ENCODE measurements at places on chromosomes 12 and 14. TPM values are rescaled to one million over a fixed set of nuclear protein-coding genes. Genes with fewer than 3 reads are reported as not detected.

Gene HOXC10
- total RNA-seq = not detected

Gene RAB21
- 37.8 TPM for total RNA-seq

Gene HCAR2
- total RNA-seq = 0.13 TPM

Gene MUCL1
- total RNA-seq = not detected

Gene ZFYVE1
- 10.9 TPM for total RNA-seq

Gene B4GALNT1
- total RNA-seq = 0.38 TPM

Gene SLCO1C1
- total RNA-seq = not detected

Gene C14orf180
- total RNA-seq = not detected

Gene PRKCH
- 38.7 TPM for total RNA-seq

Gene DDHD1
- total RNA-seq = 40.1 TPM

Gene MEG3
- 0.66 TPM for total RNA-seq

Gene SLC5A8
- not detected for total RNA-seq

Gene HOXC4
- total RNA-seq = 11.1 TPM

- H3K36me3 ChIP-seq = no peaks in the 10 kb centered on the region
- H3K27me3 ChIP-seq = no peaks in the 10 kb centered on the region
- H3K4me1 ChIP-seq = peaks cover 45% of the 10 kb centered on the region
- no peak for DNase-seq
Observed at GRCh38 chr14:63863004-63863403, 10.2 kb downstream of the SYNE2 start.

- no peak overlapping the region for H3K4me3 ChIP-seq
- DNase-seq = peak; percentile 30
- peaks cover 18% of the 10 kb centered on the region for H3K27me3 ChIP-seq
- peaks cover 8% of the 10 kb centered on the region for H3K4me1 ChIP-seq
Observed at GRCh38 chr14:60632777-60633176, 16.5 kb downstream of the SIX1 start.

DNA sequence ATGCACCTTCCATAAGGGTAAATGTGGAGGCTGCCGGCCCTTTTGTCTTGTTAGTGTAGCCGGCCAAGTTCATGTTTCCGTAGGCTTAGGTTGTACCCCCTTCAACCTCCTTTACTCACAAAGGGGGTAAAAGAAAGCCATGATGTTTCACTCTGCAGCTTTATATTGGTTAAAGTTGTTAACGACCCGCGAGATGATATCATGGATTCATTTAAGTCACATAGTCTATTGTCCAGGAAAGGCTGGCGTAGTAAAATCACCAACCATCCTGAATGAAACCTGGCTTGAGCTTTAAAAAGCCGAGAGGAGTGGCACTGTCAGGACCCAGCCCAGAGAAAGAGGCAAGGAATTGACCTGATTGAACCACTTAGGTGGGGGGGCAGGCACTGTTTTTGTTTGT is 1.3 kb downstream of the UNG start:
- peaks cover under 1% of the 10 kb centered on the region for H3K4me1 ChIP-seq
- peak overlapping the region; percentile 82 for H3K4me3 ChIP-seq
- no peak for DNase-seq
- peak overlapping the region; percentile 30 for H3K27ac ChIP-seq
- no peaks in the 10 kb centered on the region for H3K27me3 ChIP-seq

GRCh38 chr12:121970581-121971300 is 50.9 kb upstream of the BCL7A start:
- H3K27ac ChIP-seq = no peak overlapping the region
- H3K4me3 ChIP-seq = no peak overlapping the region
- H3K4me1 ChIP-seq = peaks cover 4% of the 10 kb centered on the region
- DNase-seq = no peak

GRCh38 chr12:22715254-22715653 is 90.3 kb downstream of the ETNK1 start:
- H3K4me1 ChIP-seq = no peaks in the 10 kb centered on the region
- H3K27ac ChIP-seq = no peak overlapping the region
- no peaks in the 10 kb centered on the region for H3K27me3 ChIP-seq

DNA sequence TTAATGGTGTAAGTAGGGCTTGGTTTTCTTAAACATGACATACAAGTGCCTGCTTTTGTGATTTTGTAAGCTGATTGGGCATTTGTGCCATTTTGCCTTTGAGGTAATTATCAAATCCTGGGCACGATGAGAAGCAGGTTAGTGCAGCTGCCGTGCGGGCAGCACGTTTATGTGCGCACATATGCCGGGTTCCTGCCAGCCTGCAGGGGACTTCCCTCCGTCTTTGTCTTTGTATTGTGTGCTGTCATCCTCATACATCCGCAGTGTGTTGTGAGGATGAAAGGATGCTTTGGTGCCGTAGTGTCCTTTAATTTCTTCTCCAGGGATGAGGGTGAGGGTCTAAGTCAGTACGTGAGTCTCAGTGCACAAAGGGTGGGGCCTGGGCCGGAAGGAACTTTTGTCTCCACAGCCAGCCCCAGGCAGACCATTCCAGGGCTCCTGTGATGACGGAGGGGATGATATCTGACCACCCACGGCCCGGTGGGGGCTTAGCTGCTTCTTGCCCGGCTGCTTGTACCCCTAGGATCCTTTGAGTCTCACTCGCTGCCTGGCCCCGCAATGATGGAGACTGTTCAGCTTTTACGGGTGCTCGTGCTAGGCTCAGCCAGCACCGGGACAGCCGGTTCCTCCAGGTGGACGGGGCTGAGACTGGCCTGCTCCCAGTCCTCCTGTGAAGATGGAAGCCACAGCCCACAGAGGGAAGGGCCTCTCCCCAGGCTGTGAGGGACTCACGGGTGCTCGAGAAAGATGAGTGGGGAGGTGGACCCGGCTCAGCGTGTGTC is 54.6 kb downstream of the ADGRD1 start:
- DNase-seq = no peak
- H3K4me1 ChIP-seq = no peaks in the 10 kb centered on the region

- H3K4me3 ChIP-seq = no peak overlapping the region
- H3K27me3 ChIP-seq = no peaks in the 10 kb centered on the region
- no peak for DNase-seq
- no peaks in the 10 kb centered on the region for H3K4me1 ChIP-seq
- no peak overlapping the region for H3K27ac ChIP-seq
Observed at GRCh38 chr14:38964630-38965029, 138.4 kb downstream of the SEC23A start.

DNA sequence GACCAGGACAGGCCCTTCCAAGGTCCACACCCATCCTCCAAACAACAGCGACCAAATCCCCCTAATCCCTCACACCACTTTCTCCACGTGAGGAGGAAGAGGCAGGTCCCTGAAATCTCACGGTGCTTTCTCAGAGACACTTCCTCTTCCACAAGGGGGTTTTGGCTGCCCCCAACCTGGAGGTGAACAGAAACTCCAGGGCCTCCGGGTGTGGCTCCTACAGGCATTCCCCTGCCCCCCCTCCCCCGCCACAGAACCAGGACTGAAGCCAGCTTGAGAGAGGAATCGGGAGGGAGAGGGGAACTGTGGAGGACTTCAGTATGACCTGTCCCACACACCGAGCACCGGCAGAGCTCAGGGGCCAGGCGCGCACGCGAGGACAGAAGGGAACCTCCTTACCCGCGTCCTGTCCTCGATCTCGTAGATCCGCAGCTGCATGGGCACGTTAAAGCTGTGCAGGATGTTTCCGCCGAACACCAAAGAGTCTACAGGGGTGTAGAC is 60.2 kb downstream of the KDM2B start:
- no peak overlapping the region for H3K4me3 ChIP-seq
- DNase-seq = no peak
- H3K27me3 ChIP-seq = no peaks in the 10 kb centered on the region
- H3K4me1 ChIP-seq = peaks cover 49% of the 10 kb centered on the region
- H3K36me3 ChIP-seq = peaks cover 25% of the 10 kb centered on the region
- H3K27ac ChIP-seq = peak overlapping the region; percentile 83

DNA sequence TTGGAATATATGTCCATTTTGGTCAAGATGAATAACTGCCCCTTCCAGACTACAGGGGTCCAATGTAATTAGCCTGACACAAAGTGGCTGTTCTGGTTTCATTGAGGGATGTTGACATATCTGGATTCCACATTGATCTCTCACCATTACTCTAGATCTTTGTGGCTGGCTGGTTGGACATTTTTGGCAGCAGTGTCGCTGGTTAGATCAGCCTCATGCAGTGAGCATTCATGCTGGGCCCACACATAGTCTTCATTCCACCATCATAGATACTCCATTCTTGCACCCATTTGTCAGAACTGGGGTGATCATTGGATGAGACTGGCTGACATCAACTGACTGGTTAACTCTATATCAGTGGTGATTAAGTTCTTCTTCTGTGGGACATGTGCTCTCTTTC is 74.4 kb downstream of the MGST1 start:
- no peak overlapping the region for H3K4me3 ChIP-seq
- H3K4me1 ChIP-seq = no peaks in the 10 kb centered on the region
- no peak overlapping the region for H3K27ac ChIP-seq
- H3K36me3 ChIP-seq = no peaks in the 10 kb centered on the region
- DNase-seq = no peak

- H3K27ac ChIP-seq = no peak overlapping the region
- no peaks in the 10 kb centered on the region for H3K4me1 ChIP-seq
- no peaks in the 10 kb centered on the region for H3K27me3 ChIP-seq
- no peak overlapping the region for H3K4me3 ChIP-seq
Observed at GRCh38 chr12:15118955-15119354, 102.3 kb downstream of the RERG start.

DNA sequence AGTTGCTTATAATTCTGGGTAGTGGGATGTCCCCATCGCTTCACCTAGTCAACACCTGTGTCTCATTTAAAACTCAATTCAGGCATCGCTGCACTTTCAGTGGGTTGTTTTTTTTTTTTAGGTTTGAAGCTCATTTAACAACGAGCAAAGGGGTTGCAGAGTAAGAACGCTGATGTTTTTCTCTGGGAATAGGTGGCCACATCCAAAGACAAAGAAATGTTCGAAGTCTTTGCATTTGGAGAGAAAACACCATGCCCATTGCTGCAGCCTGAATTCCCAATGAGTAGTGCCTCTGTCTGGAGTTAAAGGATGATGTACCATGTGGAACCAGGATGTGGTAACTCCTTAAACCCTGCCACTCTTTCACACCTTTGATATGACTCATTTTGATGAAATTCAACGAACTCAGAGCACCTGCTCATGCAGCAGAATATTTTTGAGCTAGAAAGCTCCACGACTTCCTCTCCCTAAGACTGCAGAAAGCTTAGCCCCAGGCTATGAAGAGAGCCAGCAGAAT is 35.1 kb upstream of the BATF start:
- H3K27ac ChIP-seq = peak overlapping the region; percentile 69
- H3K4me3 ChIP-seq = no peak overlapping the region
- H3K4me1 ChIP-seq = peaks cover 33% of the 10 kb centered on the region
- H3K36me3 ChIP-seq = no peaks in the 10 kb centered on the region

GRCh38 chr14:81452341-81453133 is 52.4 kb upstream of the STON2 start:
- H3K4me1 ChIP-seq = peaks cover 3% of the 10 kb centered on the region
- no peak overlapping the region for H3K4me3 ChIP-seq
- DNase-seq = no peak
- no peaks in the 10 kb centered on the region for H3K36me3 ChIP-seq

GRCh38 chr12:122747224-122748135 is 5.1 kb upstream of the DENR start:
- H3K27me3 ChIP-seq = no peaks in the 10 kb centered on the region
- no peaks in the 10 kb centered on the region for H3K36me3 ChIP-seq
- no peak for DNase-seq
- no peak overlapping the region for H3K27ac ChIP-seq

GRCh38 chr12:92146497-92147224 is 1.0 kb upstream of the BTG1 start:
- peaks cover 8% of the 10 kb centered on the region for H3K4me1 ChIP-seq
- DNase-seq = no peak
- H3K36me3 ChIP-seq = no peaks in the 10 kb centered on the region
- no peaks in the 10 kb centered on the region for H3K27me3 ChIP-seq
- peak overlapping the region; percentile 86 for H3K4me3 ChIP-seq
- H3K27ac ChIP-seq = peak overlapping the region; percentile 94

DNA sequence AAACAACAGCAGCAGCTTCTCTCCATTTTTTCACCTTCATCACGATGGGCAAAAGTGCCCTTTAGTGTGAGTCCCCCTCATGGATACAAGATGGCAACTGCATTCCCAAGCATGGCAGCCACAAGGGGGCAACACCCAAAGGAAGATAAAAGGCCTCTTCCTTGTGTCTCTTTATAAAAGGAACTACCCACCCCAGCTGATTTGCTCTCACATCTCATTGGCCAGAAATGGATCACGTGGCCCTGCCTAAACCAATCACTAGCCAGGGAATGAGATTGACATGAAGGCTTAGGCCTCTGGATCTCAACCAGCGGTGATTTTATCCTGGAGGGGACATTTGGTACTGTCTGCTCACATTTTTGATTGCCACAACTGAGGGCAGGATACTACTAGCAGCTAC is 21.9 kb upstream of the IFT81 start:
- no peaks in the 10 kb centered on the region for H3K36me3 ChIP-seq
- no peak overlapping the region for H3K27ac ChIP-seq
- H3K27me3 ChIP-seq = no peaks in the 10 kb centered on the region
- peaks cover 9% of the 10 kb centered on the region for H3K4me1 ChIP-seq
- H3K4me3 ChIP-seq = no peak overlapping the region
- DNase-seq = no peak

GRCh38 chr12:68745376-68745903 is 536 bp upstream of the SLC35E3 start:
- DNase-seq = no peak
- no peaks in the 10 kb centered on the region for H3K27me3 ChIP-seq
- peak overlapping the region; percentile 75 for H3K27ac ChIP-seq
- no peaks in the 10 kb centered on the region for H3K4me1 ChIP-seq
- peak overlapping the region; percentile 84 for H3K4me3 ChIP-seq
- H3K36me3 ChIP-seq = no peaks in the 10 kb centered on the region

DNA sequence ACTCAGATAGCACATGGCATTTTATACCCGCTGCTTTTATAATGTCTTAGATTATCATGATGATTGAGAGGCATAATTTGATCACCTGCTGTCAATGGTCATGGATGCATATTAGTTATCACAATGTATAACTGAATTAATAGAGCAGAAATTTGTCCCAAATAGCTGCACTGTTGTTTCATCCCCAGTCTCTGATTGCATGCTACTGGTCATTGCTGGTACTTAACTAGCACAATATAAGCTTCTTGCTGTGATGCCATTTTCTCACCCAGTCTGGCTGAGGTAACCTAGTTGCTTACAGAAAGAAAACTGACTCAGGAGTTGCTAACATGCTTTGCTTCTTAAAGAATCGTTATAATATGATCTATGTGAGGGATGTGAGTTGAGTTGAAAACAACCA is 76.8 kb upstream of the PLEKHA5 start:
- no peaks in the 10 kb centered on the region for H3K36me3 ChIP-seq
- H3K27ac ChIP-seq = no peak overlapping the region
- H3K27me3 ChIP-seq = no peaks in the 10 kb centered on the region
- no peaks in the 10 kb centered on the region for H3K4me1 ChIP-seq
- H3K4me3 ChIP-seq = no peak overlapping the region
- no peak for DNase-seq

DNA sequence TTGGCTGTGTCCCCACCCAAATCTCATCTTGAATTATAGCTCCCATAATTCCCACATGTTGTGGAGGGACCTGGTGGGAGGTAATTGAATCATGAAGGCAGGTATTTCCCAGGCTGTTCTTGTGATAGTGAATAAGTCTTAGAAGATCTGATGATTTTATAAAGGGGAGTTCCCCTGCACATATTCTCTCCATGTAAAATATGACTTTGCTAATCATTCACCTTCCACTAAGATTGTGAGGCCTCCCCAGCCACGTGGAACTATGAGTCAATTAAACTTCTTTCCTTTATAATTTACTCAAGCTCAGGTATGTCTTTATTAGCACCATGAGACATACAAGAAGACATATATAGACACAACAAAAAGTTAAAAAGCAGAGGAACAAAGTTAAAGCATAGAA is 120.0 kb downstream of the CPNE8 start:
- H3K27me3 ChIP-seq = no peaks in the 10 kb centered on the region
- H3K4me1 ChIP-seq = no peaks in the 10 kb centered on the region
- no peak for DNase-seq
- H3K27ac ChIP-seq = no peak overlapping the region
- no peaks in the 10 kb centered on the region for H3K36me3 ChIP-seq
- no peak overlapping the region for H3K4me3 ChIP-seq

All from GM12878 (cell line).